ENCODE measurements at places on chromosomes 12 and 14.

DNA sequence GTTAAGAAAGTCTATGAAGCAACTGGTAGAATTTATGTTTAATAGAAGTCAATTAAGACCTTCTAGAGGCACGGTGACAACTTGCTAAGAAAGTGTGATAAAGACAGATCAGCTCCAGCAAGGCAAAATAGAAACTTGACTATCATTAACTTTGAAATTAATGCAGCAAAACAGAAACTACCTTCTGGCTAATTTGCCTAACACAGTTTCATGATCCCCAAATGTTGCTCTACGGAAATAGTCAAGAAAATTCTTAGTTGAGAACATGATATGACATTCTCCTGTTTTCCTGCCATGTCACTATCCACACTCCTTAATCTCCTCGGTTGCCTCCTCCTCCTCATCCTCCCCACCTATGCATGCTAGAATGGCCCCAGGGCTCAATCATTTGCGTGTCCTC is 4.2 kb downstream of the DENND5B start:
- DNase-seq: no peak

- DNase-seq: no peak
These were observed 178.0 kb downstream of the DACT1 start for GRCh38 chr14:58815794-58816193.

- no peak for DNase-seq
These were observed 44.4 kb upstream of the GSG1 start for GRCh38 chr12:13147688-13148484.

DNA sequence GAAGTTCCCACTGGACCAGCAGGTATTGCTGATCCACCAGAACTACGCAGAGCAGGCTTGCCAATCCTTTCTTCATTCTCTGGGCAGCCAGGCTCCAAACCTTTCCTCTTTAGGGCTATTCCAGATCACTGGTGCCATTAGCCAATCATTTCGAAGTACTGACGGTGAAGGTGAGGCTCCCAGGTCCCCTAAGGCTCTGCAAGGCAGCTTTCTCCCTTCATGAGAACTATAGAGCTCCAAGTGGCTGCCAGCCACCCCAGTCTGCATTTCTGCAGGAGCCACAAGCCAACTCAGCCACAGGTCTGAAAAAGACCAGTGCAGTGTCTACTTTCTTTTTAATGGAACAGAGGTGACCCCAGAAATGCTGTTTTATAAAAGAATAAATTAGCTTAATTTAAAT is 48.7 kb downstream of the RAB35 start:
- DNase-seq: no peak
